CD8-positive, alpha-beta memory T cell (primary cell): ENCODE measurements at places on chromosomes 7 and 10.

DNA sequence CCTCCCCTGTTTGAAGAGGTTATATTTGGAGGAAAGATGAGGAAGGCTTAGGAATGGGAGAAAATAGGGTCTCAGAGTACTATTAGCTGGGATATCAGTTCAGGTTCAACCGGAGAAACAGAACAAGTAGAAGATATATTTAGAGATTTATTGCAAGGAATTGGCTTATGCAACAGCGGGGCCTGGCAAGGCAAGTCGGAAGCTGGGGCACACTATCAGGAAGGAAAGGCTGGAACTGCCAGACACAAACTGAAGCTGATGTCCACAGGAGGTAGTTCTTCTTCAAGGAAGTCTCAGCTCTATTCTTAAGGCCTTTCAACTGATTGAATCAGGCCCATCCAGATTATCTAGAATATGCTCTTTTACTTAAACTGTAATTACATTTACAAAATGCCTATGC lies 939.6 kb upstream of the C7orf33 start:
- no peak for DNase-seq

DNA sequence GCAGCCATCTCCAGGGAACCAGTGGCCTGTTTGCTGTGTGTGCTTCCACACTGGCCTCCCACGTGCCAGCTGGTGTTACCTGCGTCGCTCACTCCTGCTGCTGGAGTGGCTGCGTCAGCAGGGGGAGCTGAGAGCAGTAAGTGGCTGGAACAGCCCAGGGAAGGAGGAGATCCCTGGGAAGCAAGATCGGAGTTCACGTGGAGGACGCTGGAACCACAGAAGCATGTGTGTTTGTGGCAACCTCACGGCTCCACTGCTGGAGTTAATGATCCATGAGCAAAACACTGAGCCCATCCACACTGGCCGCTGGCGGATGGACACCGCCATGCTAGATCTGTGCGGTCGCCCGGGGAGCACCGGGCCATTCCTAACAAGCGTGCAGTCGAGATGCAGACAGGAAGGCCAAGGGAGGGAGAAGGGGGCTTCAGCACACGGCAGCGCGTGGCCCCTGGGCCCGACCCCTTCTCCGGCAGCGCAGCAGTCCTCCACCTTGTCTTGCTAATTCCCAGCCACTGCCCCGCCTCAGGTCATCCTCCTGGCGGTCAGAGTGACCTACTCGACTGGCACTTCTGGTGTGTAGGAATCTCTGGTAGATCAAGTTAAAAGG lies 68.5 kb upstream of the EEPD1 start:
- DNase-seq = no peak

DNA sequence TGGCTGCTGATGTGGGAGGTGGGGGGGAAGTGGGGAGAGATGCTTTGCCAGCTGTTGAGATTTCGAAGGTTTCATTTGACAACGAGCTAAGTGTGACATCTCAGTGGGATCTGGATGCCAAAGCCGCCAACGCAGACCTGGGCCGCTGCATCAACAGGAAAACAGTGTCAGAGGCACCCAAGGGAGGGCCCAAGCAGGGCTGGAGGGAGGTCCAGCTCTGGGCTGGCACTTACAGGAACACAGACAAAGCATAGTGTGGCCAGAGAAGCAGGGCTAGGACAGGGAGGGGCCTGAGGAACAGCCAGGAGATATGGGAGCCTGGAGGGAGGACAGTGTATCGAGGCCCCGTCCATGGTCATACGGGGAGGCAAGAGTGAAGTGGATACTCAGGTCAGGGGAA lies 73.1 kb downstream of the GTF2IRD1 start:
- no peak for DNase-seq

DNA sequence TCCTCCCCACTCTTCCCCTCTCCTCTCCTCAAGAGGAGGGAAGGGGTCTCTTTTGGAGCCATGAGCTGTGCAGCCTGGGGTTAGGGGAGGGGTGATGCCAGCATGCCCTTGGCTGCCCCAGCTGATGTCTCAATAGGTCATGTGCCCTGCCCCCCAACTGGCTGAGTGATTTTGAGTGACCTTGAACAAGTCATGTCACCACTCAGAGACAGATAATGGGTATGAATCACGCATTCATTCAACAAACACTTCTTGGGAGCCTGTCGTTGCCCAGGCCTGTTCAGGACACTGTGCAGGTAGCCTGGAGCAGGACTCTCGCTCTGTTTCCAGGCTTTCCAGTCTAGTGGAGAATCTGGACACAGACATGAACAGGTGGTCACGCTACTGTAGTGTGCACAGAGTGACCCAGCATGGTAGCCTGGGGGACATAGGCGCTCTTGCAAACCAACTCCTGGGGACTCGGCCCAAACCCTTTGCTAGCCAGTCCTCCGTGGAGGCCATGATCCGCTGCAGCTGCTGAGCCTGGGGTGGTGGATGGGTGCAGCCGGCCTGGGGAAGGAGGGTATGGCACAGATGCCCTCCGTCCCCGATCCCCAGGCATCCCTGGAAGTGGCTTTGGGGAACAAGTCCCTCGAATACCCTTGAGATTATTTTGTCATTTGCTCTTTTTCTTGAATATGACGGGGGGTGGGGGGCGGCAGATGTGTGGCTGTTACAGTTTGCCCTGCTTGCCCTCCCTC lies 49.6 kb upstream of the PSAP start:
- no peak for DNase-seq

DNA sequence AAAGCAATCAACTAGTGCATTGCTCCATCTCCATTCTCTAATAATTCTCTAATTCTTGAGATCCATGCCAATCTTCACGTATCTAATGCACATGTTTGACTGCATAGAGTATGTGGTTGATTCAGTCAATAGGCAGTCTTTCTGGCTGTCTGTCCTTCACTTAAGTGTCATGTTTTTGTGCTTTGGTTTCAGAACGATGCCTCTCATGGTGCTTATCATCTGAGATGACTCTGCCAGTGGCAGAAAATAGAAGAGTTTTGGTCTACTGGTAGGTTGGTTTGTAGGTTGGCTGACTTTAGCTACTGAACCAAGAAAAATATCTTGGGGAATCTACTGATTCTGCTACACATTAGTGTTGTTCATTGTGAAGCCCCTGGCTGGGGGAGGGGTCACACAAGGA lies 364.2 kb downstream of the SFMBT2 start:
- DNase-seq = no peak

- no peak for DNase-seq
Measured at GRCh38 chr7:82141427-82141826, 302.1 kb downstream of the CACNA2D1 start.

DNA sequence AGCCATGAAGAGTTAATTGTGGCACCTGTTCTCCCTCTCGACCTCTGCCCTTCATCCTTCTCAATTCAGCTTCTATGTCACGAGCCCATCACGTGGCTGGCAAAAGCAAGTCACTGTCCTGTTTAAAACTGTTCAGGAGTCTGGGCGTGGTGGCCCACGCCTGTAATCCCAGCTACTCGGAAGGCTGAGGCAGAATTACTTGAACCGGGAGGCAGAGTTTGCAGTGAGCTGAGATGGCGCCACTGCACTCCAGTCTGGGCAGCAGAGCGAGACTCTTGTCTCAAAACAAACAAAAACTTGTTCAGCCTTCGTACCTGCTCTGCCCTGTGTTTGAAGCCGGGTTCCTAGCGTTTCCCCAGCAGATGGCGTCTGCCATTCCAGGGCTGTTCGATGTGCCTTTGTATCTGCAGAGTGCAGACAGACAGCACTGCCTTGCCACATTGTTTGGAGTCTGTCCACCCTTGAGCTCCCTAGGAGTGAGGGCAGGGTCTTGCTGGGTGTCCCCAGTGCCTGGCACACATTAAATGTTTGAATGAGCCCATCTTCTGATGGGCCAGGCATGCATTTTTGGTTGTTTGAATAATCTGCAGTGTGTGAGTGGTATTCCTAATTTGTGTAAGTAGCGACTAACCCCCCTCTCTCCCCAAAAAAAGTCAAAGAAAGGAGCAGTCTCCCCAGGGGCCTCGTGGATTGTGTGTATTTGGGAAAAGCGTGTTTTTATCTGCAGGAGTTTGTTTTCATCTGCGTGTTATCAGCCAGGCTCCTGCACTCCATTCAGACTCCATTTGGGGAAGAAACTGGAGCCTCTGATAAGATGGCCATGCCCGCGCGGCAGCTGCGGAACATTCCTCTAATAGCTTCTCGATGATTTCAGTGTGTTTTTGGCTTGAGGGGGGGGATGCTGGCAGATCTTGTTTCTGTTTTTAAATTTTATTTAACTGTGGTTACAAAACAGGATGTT lies 61.2 kb downstream of the DNAJB6 start:
- DNase-seq = no peak

DNA sequence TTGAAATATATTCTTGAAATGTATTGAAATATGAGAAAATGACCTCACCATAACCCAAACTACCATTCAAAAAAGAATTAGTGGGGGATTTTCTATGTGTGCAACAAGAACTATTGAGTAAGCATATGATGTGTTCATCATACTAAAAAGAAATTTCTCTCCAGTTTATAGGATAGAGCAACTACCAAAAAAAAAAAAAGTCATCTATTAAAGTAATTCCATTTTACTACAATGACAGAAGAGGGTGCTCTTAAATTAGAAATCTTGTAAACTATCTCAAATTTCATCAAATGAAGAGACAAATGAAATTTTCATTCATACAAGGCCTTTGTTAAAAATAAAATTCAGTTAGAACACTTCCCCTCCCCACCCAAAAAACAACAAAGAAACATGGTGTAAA lies 195.4 kb upstream of the PLXDC2 start:
- DNase-seq = no peak

GRCh38 chr7:48710995-48711394 lies 213.4 kb upstream of the CDC14C start:
- DNase-seq = no peak

DNA sequence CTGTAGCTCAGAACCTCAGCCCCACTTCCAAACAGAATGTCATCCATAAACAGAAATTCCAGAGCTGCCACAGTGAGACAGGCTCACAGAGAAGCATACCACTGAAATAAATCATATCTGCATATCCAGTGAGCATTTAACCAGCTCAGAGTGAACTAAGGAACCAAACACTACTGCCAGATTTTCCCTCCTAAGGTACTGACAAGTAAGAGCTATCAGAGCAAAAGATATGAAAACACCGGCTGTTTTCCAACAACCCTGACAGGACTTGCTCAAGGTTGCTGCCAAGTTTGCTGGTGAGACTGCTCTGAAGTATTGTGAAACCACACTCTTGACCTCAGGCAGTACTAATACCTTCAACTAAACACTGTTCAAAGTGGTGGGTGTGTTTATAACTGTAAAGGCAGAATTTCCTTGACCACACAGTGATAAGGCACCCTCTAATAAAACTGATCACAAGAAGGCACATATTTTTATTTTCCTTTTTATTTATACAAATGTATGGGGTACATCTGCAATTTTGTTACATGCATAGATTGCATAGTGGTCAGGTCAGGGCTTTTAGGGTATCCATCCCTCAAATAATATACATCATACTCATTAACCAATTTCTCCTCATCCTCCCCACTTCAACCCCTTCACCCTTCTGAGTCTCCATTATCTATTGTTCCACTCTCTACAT lies 18.3 kb downstream of the SGMS1 start:
- no peak for DNase-seq

DNA sequence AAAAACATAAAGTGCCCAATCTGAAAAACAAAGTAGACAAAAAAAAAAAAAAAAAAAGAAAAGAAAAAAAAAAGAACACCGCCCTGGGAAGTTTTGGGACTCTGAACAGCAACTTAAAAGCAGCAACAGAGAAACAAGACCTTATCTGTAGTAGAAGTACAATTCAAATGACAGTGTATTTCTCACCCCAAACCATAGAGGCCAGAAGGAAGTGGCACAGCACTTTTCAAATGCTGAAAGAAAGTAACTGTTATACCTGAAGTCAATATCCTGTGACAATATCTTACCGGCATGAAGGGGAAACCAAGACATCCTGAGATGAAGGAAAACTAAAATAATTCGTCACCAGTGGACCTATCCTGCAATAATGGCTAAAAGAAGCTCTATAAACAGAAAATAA lies 112.1 kb downstream of the DNAJC1 start:
- DNase-seq = no peak

- DNase-seq = no peak
Measured at GRCh38 chr7:22430457-22430856, 69.5 kb downstream of the STEAP1B start.

DNA sequence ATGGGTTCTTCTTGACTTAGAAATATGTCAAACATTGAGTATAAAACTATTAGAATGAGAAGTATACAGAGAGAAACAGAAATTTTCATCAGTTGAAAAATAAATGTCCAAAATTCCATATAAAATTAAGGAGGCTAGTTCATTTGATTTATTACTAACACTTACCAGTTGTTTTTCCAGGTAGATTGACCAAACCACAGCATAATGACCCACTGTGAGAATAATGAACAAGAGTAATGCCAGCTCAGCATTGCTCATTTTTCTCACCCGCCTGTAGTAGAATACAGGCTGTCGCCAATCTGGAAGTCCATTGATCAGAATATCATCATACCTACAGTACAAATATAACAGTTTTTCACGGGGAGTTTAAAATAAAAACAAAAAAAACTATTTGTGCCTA lies 82.9 kb downstream of the DNAJC1 start:
- no peak for DNase-seq
